ENCODE measurements at places on chromosomes 13 and 19.

GRCh38 chr13:75533861-75534260 lies 3.8 kb downstream of the COMMD6 start:
- DNase-seq, result no peak

DNA sequence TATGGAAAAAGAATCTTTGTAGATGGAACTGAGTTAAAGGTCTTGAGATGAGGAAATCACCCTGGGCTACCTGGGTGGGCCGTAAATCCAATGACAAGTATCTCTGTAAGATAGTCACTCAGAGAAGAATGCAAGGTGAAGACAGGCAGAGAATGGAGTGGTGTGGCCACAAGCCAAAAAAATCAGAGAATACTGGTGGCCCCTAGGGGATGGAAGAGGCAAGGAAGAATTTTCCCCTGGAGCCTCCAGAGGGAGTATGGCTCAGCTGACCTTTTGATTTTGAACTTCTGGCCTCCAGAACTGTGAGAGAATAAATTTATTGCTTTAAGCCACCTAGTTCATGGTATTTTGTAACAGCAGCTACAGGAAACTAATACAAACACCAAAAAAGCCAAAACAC lies 32.7 kb upstream of the CSNK1A1L start:
- DNase-seq, result no peak

DNA sequence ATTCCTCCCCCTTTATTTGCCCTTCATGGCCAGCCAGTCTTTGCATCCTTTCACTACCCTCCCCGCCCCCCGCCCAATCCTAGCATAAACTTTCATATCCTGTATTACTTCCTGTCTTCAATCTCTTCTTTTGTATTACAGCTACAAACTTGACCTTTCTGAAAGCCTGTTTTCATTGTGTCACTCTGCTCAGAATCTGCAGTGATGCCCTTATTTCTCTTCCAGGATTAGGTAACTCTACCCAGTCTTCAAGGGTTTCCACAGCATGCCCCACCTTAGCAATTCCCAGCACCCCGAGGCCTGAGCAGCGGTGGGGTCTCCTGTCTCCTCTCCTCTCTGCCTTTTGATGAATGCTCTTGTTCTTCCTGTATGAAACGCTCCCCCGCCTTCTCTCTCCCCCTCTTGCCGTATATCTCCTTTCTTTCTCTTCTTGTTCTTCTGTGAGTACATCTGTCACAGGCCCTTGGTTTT lies 145.6 kb downstream of the SHISA2 start:
- no peak for DNase-seq

- peak; percentile 6 for DNase-seq
Observed at GRCh38 chr13:91360246-91360751, 12.8 kb downstream of the MIR17HG start.

DNA sequence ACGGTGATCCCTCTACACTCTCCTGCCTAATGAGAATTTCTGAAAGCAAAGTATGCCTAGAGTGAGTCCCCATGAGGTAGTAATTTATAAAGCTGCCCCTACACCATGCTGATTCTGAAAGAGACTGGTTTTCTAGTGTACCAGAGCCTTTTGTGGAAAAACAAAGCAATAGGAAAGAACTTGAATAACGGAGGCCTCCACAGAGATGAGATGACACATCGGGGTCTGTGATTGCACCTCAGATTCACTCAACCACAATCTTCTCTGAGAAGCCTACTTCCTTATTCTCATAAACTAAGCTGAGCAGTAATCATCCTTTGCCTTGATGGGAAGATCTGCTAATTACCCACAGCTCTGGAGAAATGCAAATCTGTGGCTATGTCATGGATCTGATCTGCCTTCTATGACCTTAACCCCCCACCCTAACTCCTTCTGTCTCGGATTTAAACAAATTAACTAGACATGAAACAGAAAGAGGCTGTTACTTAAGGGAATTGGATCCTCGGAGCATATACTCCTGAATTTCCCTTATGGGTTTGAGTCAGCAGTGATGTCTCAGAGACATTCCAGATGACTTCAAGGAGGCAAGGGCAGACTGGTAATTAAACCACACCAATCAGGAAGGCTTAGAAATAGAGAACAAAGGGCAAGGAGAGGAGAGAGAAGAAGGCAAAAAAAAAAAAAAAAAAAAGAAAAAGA lies 128.0 kb downstream of the DCT start:
- DNase-seq, result no peak

DNA sequence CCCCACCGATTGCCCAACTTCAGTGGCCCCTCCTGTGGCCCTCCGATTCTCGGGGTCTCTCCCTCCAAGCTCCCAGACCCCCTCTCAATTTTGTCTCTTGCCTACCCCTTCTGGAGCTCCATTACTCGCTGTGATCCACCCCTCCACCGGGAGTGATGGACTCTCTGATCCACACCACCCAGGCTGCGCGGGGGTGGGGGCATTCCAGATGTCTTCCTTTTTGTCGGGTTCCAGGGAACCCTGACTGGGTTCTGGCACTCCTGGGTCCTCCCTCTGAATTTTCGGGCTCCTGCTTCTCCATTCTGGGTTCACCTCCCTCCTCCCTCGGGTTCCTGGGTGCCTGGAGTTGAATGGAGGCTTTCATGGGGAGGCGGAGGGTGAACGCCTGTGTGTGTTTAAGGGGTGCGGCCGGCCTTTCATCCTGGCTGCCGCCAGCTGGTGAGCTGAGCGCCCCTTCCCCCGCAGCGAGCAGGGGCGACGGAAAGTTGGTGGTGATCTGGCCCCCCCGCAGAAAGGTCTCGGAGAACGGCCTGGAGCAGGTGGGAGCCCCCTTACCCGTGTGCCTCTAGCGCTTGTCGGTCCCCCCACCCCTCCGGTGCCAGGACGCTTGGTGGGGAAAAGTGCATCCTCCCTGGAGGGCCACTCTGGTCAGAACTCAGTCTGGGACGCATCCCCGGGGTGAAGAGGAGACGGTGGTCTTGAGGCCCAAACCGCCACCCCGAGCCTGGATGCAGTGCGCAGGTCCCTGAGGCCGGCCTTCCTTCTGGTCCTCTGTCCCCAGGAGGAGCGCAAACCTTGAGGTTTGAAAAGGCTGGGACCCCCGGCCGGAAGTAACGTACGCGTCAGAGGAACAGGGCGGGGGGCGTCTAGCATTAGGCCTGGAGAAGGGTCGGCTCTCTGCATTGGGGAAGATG lies 1.6 kb downstream of the MISP3 start:
- DNase-seq, result peak; percentile 51

DNA sequence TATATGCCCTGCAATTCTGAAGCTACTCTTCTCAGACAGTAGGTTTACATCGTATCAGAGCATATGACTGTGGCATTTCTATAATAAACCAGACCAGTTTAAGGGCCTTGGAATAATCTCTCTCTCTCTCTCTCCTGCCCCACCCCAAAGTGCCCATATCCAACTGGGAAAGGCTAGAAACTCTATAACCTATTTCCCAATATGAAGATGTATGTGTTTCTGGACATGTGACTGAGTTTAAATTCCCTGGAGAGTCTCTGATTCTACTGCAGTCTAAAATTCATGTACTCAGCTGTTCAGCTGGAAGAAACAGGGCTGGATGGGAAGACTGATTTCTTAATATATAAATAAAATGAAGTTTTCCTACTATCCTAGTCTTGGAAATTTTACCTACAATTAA lies 91.9 kb upstream of the MBNL2 start:
- DNase-seq, result no peak

DNA sequence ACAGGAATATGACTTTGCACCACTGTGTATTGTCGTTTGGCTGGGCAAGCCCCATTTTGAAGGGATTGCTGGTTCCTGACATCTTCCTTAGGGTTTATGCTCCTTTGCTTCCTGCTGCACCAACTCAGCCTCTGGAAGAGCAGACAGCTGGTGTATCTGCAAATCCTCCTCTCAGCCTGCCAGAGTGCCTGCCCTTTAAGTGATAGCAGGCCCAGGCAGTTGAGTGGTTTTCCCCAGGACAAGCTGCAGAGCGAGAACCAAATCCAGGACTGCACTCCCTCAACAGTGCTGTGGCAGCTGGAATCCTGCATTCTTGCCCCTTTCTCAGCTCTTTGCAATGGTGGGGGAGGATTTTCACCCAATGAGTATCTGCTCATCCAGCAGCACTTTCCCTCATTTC lies 85.5 kb downstream of the ZNF429 start:
- DNase-seq, result no peak

DNA sequence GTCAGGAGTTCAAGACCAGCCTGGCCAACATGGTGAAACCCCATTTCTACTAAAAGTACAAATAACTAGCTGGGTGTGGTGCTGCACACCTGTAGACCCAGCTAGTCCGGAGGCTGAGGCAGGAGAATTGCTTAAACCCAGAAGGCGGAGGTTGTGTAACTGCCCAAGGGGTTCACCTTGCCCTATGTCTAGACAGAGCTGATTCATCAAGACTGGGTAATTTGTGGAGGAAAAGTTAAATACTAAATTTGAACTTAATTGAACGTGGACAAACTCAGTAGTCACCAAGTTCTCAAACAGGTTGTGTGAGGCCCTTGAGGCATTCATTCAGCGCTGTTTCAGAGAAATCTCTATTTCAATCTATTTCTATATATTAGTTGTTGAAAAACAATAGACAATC lies 13.7 kb upstream of the ZNF486 start:
- no peak for DNase-seq

DNA sequence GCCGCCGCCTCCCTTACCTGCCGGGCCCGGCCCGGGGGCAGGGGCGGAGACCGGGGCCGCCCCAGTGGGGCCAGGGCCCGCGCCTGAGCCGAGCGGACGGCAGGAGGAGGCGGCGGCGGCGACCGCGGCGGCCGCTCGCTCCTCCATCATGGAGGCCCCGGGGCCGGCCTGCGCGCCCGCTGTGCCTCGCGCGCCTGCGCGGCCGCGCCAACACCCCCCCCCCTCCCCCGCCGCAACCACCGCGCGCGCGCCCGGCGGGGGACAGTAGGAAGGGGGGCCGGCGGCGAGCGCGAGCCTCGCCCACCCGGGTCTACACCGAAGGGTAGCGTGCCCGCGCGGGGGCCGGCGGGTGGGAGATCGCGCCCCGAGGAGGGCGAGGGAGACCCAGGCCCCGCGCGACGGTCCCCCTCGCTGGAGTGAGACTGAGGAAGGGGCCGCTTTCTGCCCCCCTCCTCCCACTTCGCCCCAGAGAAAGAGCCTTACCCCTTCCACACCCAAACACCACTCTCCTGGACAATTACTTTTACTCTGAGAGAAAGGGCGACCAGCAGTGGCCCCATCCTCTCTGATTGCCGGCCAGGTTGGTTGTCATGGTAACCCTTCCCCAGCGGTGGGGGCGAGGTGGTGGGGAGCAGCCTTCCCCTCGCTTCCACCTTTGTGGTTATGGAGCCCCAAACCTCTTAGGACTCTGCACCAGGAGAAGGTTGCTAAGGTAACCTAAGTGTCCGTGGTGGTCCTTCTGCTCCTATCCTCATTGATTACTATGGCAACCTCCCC lies at the start of gene STRN4:
TSS of gene STRN4 (minus strand) at position 170 of the 777 bp plus-strand sequence. CDS start at position 150, 20 bp downstream.
- DNase-seq, result peak; percentile 60

DNA sequence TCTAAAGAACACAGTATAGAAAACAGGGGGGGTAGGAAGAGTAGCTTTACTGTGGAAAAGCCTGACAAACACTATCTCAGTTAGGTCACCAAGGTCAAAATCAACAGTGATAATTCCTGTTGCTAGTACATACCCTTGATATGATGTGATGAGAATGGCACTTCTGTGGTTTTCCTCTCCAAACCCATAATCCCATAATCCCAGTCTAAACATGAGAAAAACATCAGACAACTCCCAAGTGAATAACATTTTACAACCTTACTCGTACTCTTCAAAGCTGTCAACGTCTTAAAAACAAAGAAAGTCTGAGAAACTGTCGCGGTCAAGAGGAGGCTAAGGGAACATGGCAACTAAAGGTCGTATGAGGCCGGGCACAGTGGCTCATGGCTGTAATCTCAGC lies 137.6 kb downstream of the FOXO1 start:
- no peak for DNase-seq

DNA sequence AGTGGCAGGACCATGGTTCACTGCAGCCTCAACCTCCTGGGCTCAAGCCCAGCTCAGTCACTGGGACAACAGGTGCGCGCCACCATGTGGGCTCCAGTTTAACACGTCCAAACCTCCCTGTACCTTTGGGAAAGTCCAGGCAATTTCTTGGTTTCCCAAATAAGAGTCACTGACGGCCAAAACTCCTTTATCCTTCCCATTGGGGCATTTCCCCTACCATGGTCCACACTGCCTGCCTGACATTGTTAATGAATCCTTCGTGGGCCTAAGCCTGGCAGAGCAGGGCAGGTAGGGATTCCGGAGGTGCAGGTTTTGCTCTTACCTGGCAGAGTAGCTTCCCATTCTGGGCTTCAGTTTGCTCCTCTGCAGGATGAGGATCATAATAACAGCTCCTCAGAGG lies 66.2 kb upstream of the TM9SF2 start:
- DNase-seq, result no peak
